ENCODE measurements at places on chromosomes 16 and 17.

DNA sequence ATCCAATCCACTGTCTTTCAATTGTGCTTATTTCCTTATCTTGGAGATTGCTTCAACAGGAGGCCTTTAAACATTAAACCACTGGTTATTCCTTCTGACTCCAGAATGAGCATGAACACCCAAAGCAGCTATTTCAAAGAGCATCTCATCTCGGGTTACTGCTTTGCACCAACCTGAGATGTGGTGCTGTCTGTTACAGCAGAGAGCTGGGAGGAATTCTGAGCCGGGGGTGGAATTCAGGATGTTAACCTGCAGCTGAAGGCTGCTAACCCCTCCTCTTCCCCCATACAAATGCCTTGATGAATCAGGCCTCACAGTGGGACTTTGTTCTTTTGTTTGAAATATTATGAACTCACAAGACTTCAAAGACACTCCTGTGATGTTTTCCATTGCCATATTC lies 113.1 kb downstream of the SHISA9 start:
- DNase-seq, result no peak

DNA sequence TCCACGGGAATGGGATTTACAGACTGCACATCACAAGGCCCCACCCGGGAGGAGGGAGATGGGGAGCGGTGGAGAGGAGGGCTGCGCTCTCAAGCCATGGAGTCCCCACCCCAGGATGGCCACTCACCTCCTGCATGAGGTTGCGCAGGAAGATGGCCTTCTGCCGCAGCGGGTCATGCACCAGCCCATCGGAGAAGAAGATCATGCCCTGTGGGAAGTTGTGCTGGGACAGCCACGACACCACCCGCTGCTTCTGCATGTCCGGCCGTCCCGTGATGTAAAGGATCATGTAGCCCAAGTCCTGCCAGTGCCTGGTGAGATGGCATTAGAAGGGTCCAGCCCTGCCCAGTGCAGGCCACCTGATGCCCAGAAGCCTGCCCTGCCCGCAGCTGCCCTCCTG lies 17.0 kb downstream of the PIMREG start:
- no peak for DNase-seq

DNA sequence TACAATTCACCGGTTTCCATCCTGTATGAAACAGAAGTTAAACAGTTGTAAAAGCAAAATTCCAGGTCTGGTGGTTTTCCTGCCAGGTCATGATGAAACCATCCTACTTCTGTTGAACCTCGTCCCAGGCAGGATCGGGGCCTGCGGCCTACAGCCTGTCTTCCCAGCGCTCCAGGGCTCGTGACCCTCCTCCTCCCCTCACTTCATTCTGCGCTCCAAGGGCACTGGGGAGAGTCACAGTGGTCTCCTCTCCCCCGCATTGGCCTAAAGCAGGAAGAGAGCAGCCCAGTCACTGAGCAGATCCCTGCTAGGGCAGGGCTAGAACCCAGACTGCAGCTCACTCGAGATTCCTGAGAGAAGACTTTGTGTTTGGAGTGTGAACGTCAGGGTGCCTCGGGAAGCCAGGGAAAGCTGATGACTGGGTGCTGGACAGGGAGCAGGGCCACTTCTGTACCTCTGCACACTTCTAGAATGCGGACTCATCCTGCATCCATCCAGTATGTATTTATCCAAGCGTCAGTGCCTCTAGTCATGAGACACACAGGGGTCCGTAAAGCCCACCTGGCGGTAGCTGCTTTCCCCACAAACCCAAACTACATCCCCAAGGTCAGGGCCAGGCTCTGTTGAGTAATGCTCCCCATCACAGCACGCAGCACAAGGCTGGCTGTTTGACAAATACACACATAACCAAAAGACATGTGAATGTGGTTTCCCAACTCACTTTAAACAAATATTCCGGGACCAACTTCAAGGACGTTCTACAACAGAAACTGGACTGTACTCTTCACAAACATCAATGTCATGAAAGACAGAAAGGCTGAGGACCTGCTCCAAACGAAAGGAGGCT lies 1.7 kb upstream of the ITGAE start:
- no peak for DNase-seq

- no peak for DNase-seq
Measured at GRCh38 chr16:83586461-83587200, 221.1 kb upstream of the HSBP1 start.

- DNase-seq, result no peak
Measured at GRCh38 chr17:42669977-42670788, 6.6 kb downstream of the PLEKHH3 start.

GRCh38 chr16:56965149-56966092 lies 3.7 kb downstream of the CETP start:
- no peak for DNase-seq

GRCh38 chr17:65047941-65048340 lies 8.6 kb downstream of the GNA13 start:
- DNase-seq, result no peak

- DNase-seq, result no peak
Measured at GRCh38 chr16:12675852-12676251, 127.8 kb downstream of the CPPED1 start.

GRCh38 chr17:45906237-45906636 lies 11.9 kb downstream of the MAPT start:
- DNase-seq, result no peak

DNA sequence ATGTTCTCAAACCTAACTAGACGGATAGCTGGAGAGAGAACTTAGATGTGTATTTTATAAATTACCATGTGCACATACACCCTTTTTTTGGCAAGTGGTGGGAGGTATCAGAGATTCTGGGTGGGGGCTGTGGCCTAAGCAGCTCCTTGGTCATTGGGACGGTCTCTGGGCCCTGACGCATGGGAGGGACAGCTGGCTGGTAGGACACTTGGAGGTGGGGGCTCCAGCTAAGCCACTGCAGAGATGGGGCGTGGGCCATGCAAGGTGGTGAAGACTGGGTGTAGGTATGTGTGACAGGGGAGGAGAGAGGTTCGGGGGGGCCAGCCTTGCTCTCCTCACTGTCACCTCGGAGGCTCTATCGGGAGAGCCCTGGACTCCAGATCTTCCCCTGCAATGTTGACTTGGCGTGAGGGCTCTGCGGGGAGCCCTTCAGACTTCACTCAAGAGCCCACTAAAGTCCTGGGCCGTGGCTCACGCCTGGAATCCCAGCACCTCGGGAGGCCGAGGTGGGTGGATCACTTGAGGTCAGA lies 17.1 kb downstream of the C1QTNF1 start:
- DNase-seq, result no peak

DNA sequence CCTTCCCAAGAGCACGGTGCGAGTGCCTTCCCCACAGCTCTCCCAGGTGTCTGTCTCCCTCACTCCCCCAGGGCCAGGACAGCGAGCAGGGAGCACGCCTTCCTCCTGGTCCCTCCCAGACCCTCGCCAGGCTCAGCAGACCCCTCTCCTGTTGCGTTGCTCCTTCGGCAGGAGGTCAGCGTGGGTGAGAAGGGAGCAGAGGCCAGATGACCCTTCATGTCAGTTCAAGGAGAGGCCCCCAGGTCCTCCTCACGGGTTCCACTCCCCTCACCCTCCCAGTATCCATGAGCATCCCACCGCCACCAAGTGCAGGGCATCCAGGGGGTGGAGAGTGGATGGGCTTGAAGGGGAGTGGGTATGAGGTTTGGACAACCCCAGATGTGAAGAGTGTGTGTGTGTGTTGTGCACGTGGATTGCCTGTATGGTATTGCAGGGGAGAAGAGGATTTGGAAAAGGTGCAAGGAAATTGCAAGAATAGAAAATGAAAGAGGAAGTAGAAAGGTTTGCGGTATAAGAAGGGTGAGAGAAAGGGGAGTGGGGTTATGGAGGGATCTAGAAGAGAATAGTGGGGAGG lies 17.7 kb downstream of the SGCA start:
- no peak for DNase-seq

- peak; percentile 46 for DNase-seq
Measured at GRCh38 chr16:11297492-11298142, 16.5 kb upstream of the PRM1 start.

- DNase-seq, result no peak
Measured at GRCh38 chr17:16912021-16912962, 59.6 kb downstream of the TNFRSF13B start.

GRCh38 chr16:47236716-47237115 lies 93.0 kb upstream of the NETO2 start:
- DNase-seq, result no peak

GRCh38 chr17:7627250-7628121 lies at the start of gene SAT2:
SAT2 (minus strand) TSS chr17:7627821; CDS start chr17:7627635, 186 bp downstream.
- peak; percentile 58 for DNase-seq

GRCh38 chr17:12597895-12598294 lies 67.8 kb upstream of the MYOCD start:
- no peak for DNase-seq

- no peak for DNase-seq
Measured at GRCh38 chr16:1460602-1461138, 14.2 kb downstream of the CLCN7 start.

- no peak for DNase-seq
Measured at GRCh38 chr17:61450641-61451537, 1.3 kb upstream of the TBX4 start.

- DNase-seq, result no peak
Measured at GRCh38 chr16:68416057-68417046, 32.0 kb downstream of the SMPD3 start.

GRCh38 chr17:44318077-44318892 lies 6.3 kb downstream of the SLC25A39 start:
- no peak for DNase-seq

GRCh38 chr16:86961171-86961601 lies 356.0 kb downstream of the C16orf95 start:
- no peak for DNase-seq

DNA sequence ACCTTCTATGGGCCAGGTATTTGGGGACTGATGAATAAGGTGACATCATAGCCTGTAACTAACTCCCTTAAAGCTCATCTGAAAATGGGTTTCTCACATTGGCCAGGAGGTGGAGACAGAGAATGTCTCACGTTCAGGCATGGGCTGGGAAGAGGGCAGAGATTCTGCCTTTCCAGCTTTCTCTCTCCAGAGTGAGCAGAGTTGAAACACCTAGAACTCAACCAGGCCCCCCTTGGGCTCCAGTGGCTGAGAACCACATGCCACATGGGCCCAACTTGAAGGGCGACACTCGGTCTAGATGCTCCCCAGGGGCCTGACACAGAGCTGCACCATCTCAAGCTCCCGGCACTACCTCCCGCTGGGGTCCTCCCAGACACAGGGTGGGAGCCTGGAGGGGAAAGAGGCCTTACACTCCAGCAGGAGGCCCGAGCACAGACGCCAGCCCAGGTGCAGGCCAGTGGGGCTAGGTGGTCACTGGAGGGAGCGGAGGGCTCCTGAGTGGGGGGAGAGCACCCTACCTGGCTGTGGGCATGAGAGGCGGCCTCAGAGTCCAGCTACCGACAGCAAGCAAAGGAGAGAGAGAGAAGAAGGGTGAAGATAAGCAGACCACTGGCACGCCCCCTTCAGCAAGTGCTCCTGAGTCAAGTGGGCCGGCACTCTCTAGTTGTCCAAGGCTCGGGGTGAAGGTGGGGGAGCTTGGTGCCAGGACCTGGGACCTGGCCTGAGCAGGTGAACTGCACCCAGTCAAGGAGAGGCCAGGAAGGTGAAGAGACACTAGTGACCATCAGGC lies 55.9 kb downstream of the MYO18A start:
- DNase-seq, result peak; percentile 52

DNA sequence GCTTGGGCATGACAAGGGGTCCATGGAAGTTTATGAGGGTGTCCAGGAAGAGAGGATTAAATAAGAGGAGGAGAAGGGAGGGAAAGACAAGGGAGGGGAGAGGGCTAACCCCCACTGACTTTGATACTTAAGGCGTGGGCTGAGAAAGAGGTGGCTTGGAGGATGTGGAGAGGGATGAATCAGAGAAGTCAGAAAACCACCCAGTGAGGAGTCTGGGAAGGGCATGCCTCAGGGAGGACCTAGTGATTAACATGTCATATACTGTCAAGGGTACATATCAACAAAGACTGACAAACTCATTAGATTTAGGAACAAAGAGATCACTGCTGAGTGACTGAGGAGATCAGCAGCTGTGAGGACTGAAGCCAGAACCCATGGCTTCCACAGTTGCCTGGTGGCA lies 145.4 kb downstream of the IRX5 start:
- no peak for DNase-seq

DNA sequence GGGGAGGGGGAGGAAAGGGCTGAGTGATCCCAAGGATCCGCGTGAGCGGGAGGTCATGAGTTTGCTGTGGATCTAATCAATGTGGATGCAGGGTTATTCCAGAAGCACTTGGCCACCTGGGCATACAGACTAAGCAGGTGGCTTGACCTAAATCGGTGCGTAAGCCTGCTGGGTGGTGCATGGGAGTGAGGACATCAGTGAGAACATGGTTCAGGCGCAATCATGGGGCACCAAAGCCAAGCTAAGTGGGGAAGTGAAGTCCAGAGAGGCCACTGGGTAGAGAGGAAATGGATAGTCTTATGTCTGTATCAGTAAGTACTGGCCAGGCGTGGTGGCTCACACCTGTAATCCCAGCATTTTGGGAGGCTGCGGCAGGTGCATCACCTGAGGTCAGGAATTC lies 18.9 kb upstream of the MFSD6L start:
- no peak for DNase-seq

DNA sequence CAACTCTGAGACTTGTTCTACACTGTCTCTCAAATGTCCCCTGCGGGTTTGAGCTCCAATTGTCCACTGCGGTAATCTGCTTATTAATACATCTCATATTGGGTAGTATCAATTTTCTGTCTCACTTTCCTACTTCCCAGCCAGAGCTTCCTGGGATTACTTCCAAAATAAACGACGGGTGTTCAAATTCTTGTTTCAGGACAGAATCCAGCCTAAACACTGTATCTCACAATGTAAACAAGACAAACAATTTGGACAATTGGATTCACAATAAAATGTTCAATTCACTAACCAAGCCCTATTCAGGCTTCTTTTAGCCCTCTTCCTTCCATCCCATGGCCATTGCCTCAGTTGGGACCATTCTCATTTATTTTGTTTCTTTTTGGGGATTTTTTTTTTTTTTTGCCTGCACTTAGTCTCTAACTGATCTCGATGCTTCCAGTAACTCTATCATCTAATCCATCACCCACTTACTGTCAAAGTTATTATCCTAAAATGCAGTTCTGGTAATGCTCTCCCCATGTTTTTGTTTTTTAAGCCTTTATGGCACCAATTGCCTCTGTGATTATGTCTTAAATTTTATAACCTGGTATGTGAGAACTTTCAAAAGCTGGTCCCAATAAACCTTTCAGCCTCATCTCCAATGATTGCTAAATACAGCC lies 2.0 kb upstream of the VAT1L start:
- no peak for DNase-seq

DNA sequence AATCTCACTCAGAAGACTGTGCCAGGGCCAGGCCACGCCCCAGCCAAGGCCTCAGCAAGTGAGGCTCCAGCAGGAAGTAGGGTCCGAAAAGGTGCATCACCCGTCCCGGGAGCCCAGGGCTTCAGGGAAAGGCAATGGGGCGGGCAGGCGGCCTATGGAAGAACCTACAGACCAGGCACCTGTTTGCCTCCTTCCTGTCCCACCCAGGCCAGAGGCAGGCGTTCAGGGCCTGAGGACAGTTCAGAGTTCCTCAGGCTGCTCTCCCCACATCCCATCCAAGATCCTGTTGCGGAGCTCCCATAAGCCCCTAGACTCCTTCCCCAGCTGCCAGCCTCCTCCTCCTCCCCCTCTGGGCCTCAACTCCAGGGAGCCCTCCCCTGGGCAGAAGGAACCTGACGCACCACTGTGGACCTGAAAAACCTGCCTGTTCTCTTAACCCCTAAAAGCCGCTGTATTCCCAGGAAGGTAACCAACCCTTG lies 2.3 kb downstream of the CLUH start:
- no peak for DNase-seq

- DNase-seq, result no peak
Measured at GRCh38 chr17:76432712-76433336, 20.1 kb downstream of the UBE2O start.
